ENCODE measurements at places on chromosomes 1 and 21. TPM values are rescaled to one million over a fixed set of nuclear protein-coding genes. Genes with fewer than 3 reads are reported as not detected.

DNA sequence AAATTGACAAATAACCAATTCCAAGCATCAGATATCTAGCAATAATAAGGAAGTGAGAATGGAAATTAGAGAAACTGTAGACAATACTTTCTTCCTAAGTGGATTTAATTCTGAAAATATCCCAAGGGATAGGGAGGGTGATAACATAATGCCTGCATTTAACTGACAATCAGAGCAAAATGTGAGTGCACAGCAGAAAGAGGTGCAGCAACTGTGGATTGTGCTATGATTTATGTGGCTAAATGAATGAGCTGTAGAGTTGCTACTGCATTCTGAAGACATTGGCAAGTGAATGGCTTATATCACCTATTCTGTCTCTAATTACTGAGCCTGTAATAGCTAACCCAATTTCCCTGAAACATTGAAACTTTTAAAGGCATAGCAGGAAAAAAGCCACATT lies 39.0 kb downstream of the OLFM3 start:
- DNase-seq: no peak

DNA sequence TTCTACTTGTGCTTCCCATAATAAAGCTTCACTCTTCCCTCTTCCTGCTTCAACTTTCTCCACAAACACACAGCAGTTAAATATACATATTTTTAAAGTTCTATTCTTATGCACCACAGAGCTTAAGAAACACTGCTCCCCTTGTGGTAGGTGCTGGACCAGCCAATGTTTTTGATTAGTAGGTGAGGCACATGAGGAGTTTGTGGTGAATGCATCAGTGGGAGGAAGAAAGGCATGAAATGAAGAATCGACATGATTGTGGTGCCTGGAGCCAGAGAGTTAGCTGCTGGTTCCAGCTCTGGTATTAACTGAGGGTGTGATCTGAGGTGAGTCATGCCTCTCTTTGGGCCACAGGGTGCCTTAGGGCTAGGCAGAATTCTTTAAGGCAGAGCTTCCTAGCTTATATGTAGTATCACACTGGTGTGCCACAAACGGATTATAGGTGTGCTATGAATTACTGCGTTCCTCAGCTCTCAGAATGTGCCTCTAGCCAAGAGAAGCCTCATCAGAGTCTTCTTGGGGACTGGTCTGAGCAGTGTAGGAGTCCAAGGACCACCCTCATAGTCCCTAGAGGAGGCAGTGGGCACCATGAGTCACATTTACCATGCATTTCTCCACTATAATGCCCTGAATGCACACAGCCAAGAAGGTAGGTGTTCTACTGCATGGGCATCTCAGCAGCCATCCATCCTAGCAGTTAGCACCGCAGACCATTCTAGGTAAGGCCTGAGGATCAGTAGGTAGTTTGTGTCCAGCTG lies 97.4 kb upstream of the SGIP1 start:
- peak; percentile 43 for DNase-seq

- DNase-seq: no peak
These were observed 10.2 kb downstream of the OSCP1 start for GRCh38 chr1:36440044-36440443.

ADGRB2 gene
- 27.8 TPM for total RNA-seq

DNA sequence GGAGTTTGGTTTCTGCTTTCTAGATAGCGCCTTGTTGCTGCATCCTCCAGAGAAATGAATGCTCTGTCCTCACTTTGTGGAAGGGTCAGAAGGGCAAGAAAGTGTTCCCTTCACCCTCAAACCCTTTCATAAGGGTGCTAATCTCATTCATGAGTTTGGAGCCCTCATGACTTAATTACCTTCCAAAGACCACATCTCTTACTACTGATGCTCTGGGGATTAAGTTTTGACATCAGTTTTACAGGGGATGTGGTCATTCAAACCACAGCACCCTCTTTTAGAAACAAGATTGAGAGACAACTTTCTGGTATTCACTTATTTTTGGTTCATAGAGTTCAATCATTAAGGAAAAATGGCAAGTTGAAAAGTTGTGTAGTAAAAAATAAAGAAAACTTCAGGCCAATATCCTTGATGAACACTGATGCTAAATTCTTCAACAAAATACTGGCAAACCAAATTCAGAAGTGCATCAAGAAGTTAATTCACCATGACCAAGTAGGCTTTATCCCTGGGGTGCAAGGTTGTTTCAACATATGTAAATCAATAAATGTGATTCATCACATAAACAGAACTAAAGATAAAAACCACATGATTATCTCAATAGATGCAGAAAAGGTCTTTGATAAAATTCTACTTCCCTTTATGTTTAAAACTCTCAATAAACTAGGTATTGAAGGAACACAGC lies 442.1 kb downstream of the PTBP2 start:
- DNase-seq: no peak

DNA sequence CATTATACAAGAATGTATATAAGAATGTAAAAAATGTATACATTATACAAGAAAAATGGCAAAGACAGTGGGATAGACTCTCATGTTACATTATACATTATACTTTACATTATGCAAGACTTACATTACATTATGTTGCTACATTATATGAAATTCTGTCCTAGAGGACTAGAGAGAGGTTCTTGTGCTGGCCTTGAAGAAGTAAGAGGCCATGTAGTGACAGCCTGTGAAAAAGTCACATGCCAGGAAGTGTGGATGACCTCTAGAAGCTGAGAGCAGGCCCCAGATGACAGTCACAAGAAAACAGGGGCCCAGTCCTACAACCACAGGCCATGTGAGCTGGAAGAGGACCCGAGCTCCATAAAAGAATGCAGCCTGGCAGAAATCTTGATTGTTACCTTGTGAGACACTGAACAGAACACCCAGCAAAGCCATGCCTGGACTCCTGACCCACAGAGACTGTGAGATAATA lies 30.5 kb upstream of the AHCYL1 start:
- no peak for DNase-seq

DNA sequence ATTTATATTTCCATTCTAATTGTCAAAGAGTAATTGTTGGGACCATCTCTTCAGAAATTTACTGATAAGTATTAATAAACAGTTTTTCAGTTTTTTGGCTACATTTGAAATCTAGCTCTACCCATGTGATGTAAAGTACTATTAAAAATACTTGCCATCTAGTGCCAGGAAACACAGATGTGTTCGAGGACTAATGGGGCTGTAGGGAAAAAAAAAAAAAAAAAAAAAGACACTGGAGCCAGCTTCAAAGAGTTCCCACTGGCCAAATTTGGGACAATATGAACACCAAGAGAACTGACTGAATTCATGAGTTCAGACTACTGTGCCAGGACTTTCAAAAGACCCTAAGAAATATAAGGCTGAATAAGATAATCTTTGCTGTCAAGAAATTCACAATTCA lies 65.2 kb upstream of the GFI1 start:
- DNase-seq: no peak

- no peak for DNase-seq
These were observed 14.0 kb downstream of the DEGS1 start for GRCh38 chr1:224196813-224197600.

ITGB2 gene
- total RNA-seq: 0.63 TPM

- DNase-seq: no peak
These were observed 24.7 kb downstream of the CLIC4 start for GRCh38 chr1:24769656-24770651.

DNA sequence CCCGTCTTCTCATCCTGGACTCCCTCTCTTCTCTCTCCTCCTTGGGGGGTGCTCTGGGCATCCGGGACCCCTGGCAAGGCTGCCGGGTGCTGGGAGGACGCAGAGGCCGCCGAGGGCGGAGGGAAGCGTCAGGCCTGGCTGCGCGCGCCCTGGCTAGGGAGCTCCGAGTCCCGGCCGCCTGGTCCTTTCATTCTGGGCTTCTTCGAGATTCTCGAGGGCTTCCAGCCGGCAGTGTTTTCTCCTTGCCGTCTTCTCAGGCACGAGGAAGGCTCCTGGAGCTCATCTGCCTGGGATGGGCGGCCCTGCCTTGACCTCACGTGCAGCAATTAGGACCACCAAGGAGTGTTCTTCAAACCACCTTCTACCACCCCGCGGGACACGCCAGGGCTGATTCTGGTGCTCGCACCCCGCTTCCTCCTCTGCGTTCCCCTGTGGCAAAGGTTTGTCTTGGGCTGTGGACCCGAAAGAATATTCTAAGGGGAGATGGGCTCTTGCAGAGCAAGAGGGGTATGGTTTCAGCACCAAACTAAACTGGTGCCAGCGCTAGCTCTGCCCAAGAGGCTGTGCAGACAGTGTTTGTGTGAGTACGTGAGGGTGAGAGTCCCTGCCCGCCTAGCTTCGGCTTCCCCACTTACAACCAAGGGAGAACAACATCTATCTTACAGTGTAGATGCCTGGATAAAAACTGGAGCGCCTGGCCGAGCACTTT lies 36.5 kb downstream of the PIK3CD start:
- peak; percentile 67 for DNase-seq

LHX8 gene
- 0.27 TPM for total RNA-seq

DNA sequence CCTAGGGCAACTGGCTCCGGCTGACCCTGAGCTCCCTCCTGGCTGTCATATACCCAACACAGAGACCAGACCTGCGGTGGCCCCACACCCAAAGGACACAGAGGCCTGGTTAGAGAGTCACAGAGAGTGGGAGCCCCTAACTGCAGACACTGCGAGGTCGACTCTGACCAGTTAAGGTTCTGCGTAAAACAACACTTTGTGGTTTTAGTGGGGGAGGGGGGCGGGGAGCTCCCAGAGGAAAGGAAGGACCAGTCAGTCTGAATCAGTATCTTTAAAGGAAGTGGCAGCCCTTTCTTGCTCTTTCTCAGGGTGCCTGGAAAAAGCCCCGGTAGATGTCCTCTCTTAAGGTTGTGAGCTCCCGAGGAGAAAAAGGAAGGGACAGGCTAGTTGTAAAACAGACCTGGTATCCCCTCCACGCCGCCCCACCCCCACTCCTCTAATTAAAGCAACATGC lies 2.4 kb downstream of the SSBP3 start:
- DNase-seq: peak; percentile 22

- DNase-seq: no peak
These were observed 20.8 kb upstream of the LAPTM5 start for GRCh38 chr1:30778154-30778978.

SERTAD4 gene
- total RNA-seq: 1.6 TPM

DNA sequence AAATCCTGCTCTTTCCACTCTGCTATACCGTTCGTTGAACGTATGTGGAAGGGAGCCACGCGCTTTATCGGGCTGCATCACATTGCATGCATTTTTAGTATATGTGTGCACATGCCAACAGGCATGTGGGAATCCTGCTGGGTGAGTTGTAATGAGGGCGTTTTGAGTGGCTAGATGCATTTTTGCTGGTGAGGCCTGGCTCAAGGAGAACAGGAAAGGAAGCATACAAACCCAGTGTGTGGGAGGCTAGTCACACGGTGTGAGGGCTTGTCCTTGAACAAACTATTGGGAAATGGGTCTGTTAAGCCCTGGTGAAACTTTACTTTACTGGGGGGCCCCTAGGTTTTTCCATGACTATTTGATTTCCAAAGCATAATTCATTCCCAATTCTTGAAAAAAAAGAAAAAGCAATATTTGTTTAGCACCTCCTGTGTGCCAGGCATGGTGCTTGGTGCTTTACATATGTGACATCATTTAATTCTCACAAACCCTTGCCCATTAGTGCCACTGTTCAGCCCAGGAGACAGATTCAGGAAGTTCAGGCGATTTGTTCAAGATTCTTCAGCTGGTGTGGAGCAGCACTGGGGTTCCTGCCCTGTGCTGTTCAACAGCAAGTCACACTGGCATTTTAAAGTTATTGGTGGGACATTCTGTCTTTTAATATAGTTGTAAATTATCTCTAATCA lies 25.6 kb upstream of the JUN start:
- DNase-seq: no peak

DNA sequence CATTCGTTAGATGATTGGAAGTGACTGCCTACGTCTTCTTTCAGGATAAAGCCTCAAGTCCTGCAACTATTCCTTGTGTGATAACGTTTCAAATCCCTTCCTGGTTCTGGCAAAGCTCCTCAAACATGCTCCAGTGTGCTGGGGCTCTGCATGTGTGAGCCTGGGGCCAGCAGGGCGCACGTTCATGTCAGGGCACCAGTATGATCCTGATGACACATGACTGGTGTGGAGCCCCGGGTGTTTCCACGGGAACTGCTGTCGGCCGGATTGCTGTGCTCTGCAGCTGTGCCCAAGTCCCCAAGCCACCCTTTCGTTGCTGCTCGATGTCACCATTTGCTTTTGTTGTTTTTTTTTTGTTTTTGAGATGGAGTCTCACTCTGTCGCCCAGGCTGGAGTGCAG lies 21.3 kb downstream of the KRTAP10-1 start:
- DNase-seq: no peak

HEYL gene
- total RNA-seq: 4.5 TPM

OLIG2 gene
- total RNA-seq: 0.04 TPM

HORMAD1 gene
- total RNA-seq: not detected

GRCh38 chr1:6025269-6026094 lies 20.2 kb upstream of the KCNAB2 start:
- no peak for DNase-seq

KRTAP19-1 gene
- not detected for total RNA-seq

DNA sequence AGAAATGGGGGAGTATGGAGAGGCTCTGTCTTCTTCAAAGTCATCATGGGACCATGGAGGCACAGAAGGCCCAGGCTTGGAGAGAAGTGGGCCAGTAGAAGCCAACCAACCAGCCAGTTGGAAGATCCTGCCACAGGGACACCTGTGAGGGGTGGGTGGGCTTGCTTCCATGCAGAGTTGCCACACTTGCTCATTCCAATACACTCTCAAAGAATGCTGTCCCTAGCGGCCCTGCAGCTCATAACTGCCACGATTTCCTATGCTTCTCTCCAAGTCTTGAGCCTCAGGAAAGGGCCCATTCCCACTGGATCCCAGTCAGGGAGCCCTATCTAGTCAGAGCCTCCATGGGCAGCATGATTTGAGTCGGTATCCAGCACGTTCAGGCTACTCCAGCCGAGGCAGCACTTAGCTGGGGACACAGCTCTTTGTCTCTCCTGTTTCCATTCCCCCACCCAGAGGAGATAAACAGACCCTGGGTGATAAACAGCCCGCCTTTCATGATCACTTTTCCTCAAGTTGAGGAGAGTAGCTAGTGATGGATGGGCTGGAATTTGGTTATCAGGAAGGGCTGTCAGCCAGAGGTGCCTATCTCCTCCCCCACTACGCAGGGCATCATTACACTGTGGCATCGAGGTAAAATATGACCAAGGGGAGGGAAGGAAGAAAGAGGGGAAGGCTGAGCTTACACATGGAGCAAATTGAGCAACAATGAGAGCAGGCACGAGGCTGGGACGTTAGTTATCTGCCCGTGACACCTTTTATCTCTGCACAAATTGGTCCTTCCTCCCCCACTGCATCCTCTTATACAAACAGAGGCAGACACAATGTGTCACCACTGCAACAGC lies 64.6 kb downstream of the ERI3 start:
- DNase-seq: peak; percentile 30

DNA sequence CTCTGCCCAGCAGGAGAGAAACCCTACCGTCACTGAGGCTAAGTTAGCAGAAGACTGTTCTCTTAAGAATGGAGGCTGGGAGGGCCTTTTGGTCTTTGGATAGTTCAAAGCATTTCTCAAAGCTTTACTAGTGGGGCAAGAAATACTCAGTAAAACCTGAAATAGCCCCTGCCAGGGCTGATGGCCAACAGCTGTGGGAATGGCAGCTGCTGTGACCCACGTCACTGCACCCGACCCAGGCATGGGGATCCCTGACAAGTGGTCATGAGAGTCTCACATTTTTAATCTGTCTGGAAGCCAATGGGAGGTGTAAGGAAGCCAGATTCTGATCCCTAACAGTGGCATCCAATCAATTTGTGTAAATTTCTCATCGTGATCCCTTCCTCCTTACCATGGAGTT lies 44.5 kb upstream of the ENAH start:
- DNase-seq: no peak

Data from GM23338 (cell line).